Activated naive CD4-positive, alpha-beta T cell treated with anti-CD3 and anti-CD28 coated beads for 36 hours (primary cell): ENCODE measurements at places on chromosomes 12 and 14. TPM values are rescaled to one million over a fixed set of nuclear protein-coding genes. Genes with fewer than 3 reads are reported as not detected.

PTPN21 gene
- total RNA-seq, result not detected

ITPK1 gene
- total RNA-seq, result 18.9 TPM

DNA sequence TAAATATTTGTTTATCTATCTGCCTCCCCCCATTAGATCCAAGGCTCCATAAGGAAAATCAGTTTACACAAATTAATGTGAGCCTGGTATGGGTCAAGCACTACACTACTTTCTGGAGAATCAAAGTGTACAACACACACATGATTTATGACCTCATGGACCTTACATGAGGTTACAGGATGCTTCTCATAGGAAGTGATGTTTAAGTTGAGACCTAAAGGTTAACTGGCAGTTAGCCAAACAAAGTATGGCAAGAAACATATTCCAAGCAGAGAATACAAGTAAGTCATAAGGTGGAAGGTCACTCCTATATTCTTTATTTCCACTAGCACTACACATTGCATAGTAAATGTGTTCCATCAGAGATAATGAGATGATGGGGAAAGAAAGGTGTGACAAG, 39.2 kb downstream of the OSBPL8 start:
- no peak for DNase-seq
- no peak overlapping the region for H3K4me3 ChIP-seq
- peaks cover 48% of the 10 kb centered on the region for H3K4me1 ChIP-seq
- no peaks in the 10 kb centered on the region for H3K27me3 ChIP-seq

TUBA1C gene
- 214 TPM for total RNA-seq

CFAP54 gene
- 0.38 TPM for total RNA-seq

OR6C2 gene
- not detected for total RNA-seq

CPNE8 gene
- total RNA-seq, result 5.7 TPM
